ENCODE measurements at places on chromosomes 4 and X.

DNA sequence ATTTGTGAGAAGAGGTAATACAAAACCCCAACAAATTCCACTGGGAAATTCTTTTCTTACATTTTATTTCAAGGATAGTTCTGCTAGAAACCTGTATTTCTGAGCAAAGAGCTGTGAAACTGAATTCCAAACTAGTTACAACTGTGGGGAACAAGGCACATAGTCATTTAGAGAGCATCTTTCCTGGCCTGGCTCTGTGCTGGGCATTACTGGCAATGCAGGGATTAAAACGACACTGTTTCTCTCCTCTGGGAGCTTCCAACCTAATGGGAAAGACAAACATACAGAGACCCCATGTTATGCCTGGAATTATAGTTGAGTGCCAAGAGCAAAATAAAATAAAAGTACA, 36.5 kb downstream of the SUPT20HL1 start:
- no peak for DNase-seq

DNA sequence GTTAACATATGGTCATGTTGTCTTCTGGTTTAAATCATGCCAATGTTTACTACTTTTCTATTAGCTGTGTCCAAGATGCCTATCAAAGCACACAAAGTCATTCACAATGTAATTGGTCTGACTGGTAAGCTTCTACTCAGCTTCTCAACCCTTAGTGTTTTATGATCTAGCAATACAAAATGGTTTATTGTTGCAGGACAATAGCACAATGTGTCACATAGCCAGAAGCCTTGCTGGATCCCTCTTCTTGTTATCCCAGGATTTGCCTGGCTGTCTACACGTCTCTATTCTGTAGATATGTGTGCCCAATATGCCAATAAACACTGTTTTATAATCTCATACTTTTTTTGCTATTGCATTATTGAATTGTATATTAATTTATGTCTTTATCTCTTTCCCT, 1111.0 kb upstream of the AGA start:
- no peak for DNase-seq

- DNase-seq: peak; percentile 84
These were observed at the start of gene DCHS2 for GRCh38 chr4:154491341-154492271. DCHS2 (minus strand) TSS chr4:154491799; CDS start chr4:154491355, 444 bp downstream.

DNA sequence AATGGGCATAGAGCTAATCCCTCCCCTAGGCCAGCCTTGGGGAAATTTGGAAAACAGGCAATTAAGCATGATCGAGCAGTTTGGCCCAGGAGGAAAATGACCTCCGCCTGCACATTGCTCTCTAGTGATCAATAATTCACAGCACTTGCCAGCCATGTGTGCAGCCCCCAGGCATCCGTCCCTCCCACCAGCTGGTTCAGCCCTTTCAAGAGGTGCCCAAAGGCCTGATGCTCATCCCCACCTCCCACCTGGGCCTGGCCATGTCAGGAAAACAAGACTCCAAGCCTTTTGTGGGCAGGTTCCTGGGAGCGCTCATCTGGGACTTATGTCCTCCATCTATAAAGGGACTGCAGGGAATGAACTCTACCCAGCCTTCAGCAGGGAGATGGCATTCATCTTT, 17.5 kb upstream of the PPP2R2C start:
- DNase-seq: no peak

- peak; percentile 44 for DNase-seq
These were observed 99.4 kb upstream of the PGRMC2 start for GRCh38 chr4:128386761-128387599.

DNA sequence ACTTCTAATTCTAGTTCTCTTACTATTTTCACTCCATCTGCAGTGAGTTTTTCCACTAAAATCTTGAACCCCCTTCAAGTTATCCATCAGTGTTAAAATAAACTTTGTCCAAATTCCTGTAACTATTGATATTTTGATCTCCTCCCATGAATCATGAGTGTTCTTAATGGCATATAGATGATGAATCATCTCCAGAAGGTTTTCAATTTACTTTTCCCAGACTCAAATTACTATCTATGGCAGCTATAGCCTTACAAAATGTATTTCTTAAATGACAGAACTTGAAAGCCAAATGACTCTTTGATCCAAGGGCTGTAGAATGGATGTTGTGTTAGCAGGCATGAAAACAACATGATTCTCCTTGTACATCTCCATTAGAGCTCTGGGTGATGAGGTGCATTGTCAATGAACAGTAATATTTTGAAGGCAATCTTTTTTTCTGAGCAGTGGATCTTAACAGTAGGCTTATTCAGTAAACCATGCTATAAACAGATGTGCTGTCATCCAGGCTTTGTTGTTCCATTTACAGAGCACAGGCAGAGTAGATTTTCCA, 16.1 kb upstream of the IQCM start:
- no peak for DNase-seq

DNA sequence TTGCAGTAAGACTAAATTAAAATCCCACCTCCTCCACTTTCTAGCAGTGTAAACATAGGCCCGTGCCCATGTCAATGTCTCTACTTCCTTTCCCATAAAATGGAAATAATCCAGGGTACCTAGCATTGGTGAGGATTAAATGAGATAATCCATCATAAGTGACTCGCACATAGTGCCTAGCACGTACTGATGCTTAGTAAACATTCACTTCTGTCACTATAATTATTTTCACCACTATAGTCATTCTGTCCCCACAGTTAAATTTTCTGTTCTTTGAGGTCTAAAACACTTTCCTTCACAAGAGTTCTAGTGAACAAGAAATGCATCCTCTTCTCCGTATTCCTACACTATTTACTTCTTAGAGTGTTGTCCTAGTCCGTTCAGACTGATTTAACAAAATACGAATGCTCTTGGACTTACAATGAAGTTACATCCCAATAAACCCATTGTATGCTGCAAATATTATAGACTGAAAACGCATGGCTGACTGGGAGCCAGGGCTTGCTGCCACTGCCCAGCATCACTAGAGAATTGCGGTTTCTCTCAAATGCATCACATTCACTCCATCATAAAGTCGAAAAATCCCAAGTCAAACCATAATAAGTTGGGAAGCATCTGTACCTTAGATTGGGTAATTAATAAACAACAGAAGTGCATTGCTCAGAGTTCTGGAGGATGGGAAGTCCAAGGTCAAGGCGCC, 10.6 kb downstream of the ARAP2 start:
- DNase-seq: no peak

DNA sequence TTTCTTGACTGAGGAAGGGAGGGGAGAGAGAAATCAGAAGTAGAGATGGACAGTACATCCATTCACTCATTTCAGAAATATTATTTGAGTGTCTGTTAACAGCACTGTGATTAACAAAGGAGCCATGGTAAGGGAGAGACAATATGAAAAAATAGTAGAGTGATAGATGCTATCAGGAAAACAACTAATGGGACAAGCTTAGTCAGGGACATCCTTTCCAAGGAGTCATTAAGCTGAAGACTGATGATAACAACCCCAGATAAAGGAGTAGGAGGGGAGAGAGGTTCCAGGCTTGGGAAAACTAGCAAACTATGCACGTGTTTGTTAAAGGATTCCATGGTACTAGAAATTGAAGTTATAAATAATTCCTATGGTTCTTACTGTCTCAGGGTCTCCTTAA, 122.2 kb downstream of the CBR4 start:
- no peak for DNase-seq

GRCh38 chr4:10083331-10083771, 33.2 kb downstream of the WDR1 start:
- DNase-seq: no peak

DNA sequence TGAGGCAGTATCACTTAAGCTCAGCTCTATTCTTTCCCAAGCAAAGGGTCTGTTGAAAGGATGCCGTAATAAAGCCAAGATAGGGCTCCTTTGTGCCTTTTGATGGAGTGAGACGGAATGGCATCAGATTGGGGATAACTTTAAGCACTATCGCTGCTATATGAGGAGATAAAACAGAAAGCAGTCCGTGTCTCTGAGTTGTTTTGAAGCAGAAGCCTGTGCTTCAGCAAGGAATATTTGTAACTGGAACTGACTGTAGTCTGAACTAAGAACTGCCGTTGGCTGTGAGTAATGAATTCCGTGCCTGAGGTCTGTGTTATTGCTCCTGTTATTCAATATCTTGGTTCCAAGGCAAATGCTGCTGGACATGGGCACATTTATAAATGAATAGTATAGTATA, 297.4 kb downstream of the ANKRD50 start:
- no peak for DNase-seq

DNA sequence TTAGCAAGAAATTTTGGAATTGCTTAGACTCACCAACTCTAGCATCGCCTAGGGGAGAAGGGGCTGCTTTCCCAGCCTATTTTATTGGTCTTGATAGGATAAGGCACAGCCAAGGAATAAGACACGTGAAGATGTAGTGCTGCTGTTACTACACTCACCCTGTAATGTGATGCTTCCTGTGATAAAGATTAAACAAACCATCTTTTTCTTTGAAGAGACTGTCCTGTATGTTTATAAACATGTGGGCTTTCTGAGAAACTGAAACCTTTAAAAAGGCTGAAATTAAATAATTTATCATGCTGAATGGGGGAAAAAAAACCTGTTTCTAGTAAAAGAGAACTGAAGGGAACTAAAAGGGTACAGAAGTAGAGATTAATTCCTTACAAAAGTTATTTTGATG, 13.2 kb downstream of the TAPT1 start:
- no peak for DNase-seq

GRCh38 chr4:75107755-75108612, 175.1 kb downstream of the PARM1 start:
- DNase-seq: no peak

DNA sequence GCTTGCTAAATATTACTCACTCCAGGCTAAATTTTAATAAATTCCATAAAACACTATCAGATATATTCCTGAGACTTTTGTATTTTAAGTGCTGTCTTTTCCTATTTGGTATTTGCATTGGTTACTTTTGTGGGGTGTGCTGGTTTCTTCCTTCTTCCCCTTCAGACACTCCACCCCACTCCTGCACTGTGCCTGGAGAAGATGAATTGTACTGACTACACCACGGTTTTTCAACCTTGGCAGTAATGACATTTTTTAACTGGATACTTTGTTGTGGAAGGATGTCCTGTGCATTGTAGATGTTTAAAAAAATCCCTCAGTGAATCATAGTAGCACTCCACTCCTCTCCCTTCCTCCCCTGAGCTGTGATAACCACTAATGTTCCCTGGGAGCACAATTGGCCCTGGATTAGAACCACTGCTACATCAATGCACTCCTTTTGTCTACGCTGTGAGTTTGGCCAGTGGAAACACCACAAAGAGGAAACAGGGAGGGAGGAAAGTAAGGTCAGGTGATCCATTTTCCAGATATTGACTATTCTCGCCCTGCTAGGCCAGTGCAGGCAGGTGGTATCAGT, 36.3 kb downstream of the SNCA start:
- no peak for DNase-seq

GRCh38 chr4:122576261-122577188, 44.3 kb downstream of the IL21 start:
- DNase-seq: no peak

DNA sequence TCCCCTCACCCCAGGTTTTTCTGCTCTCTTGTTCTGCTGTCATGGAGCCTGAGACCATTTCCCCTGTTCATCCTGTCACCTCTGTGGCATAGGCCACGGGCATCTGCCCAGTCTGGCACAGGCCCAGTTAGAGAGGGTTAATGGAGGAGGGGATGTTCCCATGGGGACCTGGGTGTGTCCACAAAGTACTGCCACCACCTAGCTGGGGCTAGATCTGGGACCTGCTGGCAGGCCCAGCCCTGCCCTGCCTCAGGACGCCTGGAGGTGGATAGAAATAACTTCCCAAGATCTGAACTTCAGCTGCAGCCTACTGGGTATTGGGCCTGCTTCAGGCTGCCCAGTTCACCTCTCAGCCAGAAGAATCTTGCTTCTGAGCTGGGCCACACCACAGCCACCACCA, 13.5 kb downstream of the EFNB1 start:
- DNase-seq: no peak

GRCh38 chrX:9867753-9868152, 81.5 kb downstream of the SHROOM2 start:
- no peak for DNase-seq

- DNase-seq: no peak
These were observed 185.5 kb downstream of the PDGFRA start for GRCh38 chr4:54414545-54414944.

GRCh38 chrX:45699158-45699557, 498.5 kb upstream of the DIPK2B start:
- no peak for DNase-seq

GRCh38 chr4:71867598-71867997, 83.7 kb upstream of the GC start:
- DNase-seq: no peak

- no peak for DNase-seq
These were observed 48.7 kb upstream of the SLC4A4 start for GRCh38 chr4:71290074-71290473.

DNA sequence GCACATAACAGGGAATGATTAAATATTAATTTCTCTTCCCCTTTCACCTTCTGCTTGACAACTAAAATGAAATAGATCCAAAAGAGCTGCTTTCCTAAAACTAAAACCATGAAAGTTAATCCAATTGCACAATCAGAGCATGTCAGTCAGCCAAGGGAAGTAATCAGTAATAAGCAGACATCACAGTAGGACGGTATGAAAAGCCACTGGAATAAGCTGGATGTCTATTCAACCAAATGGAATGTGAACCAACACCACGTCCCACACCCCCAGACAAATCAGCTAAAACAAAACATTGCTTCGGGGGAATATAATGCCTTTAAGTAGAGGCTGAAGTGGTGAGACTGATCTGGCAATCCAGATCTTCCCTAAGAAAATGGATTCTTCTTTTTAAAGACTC, 859.4 kb upstream of the FTHL17 start:
- DNase-seq: no peak

- no peak for DNase-seq
These were observed 17.8 kb upstream of the PAGE2B start for GRCh38 chrX:55056820-55057674.

DNA sequence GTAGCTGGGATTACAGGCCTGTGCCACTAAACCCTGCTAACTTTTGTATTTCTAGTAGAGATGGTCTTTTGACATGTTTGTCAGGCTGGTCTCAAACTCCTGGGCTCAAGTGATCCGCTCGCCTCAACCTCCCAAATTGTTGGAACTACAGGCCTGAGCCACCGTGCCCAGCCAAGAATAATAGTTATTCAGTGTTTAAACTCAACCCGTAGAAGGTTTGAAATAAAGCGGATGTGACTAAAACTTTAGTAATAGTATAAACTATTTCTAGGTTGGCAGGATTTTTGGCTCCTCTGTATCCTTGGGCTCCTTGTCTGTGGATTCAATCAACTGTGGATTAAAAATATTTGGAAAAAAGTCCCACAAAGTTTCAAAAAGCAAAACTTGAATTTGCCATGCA, 37.8 kb downstream of the PCDH10 start:
- no peak for DNase-seq

- DNase-seq: no peak
These were observed 87.8 kb downstream of the PPA2 start for GRCh38 chr4:105386012-105386411.

- no peak for DNase-seq
These were observed 144.4 kb upstream of the GATB start for GRCh38 chr4:151905197-151905596.

GRCh38 chr4:163911891-163912290, 417.4 kb downstream of the TMA16 start:
- DNase-seq: no peak

Data from WERI-Rb-1 (cell line).